ENCODE measurements at places on chromosomes 6 and 20. TPM values are rescaled to one million over a fixed set of nuclear protein-coding genes. Genes with fewer than 3 reads are reported as not detected.
A peak's percentile ranks its signal among the peaks of the same experiment; 100 is the strongest.

- no peak for DNase-seq
Measured at GRCh38 chr20:9520086-9520485, 5.7 kb downstream of the LAMP5 start.

DNA sequence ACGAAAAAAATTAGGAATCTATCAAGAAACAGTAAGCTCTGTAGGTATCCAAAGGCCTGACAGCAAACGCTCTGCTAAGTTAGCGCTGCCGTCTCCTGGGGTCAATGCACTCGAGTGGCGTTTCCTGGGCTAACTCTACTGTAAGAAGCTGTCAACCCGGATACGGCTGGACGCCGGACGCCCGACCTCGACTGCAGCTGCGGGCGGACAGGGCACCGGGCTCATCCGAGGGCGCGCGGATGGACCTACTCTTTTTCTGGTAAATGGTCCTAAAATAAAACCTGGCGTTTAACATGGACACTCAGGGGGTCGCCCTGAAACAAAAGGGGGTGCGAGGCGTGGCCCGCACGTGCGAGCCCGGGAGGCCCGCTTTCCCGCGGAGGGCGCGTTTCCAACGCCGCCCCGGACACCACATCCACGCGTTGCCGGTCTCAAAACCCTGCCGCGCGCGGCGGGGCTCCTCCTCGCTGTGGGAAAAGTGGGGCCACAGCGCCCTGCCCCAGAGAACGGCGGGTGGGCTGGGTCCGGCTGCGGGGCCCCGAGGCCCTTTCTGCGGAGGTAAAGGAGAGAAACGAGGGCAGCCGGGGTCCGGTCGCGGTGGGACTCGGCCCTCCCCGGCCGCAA, 537 bp downstream of the TCP1 start:
- peak; percentile 60 for DNase-seq

- DNase-seq: no peak
Measured at GRCh38 chr6:52310932-52311331, 26.4 kb upstream of the MCM3 start.

DNA sequence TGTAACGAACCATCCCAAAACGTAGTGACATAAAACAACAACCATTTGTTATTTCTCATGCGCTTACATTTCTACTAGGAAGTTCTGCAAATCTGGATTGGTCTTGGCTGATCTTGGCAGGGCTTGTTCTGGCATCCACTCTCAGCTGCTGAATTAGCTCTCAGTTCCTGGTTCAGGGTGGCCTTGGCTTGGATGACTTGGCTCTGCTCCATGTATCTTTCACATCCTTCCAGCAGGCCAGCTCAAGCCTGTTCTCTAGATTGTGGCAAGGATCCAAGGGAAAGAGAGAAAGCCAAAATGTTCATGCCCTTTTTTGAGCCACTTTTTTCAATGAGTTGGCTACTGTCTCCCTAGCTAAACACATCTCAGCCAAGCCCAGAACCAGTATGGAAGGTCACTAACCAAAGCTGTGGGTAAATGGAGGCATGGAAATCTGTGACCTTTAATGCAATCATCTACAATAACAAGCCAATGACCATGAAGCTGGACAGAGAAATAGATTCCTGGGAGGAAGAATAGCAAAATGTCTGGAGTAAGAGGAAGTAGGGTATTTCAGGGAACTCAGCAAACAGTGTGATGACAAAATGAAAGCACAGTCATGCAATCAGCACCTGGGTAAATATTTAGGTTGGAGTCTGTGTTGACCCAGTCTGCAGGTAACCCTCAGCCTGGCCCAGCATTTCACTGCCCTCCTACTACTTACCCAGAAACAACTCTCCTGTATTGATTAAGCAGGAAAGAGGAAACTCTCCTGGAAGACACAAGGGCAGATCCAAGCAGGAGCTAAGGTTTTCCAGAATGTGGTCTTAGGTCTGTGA, 32.7 kb upstream of the SNAP25 start:
- DNase-seq: no peak

Gene RIN2
- total RNA-seq: 56.6 TPM

GRCh38 chr6:167044696-167045095, 45.5 kb downstream of the CEP43 start:
- DNase-seq: no peak

DNA sequence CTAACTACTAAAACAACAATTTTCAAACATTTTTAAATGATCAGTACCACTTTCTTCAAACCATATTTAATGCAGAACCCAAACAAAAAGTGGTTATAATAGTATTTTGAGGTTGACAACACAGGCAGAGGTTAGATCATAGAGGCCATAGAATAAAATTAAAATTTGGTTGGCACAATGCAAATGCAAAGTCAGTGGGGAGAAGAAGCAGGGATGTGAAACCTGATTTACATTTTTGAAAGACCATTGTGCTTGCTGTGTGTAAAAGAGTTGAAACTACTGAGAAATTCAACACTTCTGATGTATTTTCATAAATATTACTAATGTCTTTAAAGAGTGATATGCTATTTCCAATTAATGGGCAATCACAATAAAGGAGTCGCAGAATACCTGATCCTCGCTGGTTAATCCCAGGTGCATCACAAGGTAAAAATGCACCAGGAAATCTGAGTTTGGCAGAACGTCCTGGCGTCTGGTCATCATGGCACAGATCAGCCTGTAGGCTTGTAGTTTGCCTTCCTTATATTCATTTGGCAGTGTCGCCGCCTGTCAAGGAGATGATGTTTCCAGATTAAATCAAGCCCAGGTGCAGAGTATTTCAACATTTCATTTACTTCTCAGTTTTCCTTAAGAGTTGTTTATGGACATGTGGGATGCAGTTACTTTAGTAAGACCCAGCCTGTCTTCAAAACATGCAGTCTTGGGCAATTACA, 141.2 kb downstream of the RALGAPA2 start:
- DNase-seq: no peak

Gene MUC21
- total RNA-seq: not detected

DNA sequence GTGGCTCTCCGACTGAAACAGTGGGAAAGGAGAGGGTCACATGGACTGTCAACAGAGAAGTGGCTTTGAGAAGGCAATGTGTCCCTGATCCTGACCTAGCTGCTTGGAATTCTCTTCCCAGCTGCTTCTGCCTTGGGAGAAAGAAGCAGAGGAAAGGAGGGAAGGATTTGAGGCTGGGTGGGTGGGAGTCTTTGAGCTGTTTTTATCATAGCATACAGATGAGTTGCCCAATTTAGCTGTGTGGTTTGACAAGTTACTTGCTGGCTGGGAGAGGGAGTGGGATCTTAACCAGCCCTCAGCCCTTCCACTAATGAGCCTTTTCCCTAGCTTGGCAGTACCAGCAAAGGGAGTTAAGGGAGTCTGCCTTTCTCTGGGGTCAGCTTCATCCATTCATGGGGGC, 51.1 kb upstream of the MYL9 start:
- no peak for DNase-seq

GRCh38 chr20:39968495-39968894, 720.5 kb downstream of the MAFB start:
- no peak for DNase-seq

Gene ATP5F1E
- total RNA-seq: 42.0 TPM

DNA sequence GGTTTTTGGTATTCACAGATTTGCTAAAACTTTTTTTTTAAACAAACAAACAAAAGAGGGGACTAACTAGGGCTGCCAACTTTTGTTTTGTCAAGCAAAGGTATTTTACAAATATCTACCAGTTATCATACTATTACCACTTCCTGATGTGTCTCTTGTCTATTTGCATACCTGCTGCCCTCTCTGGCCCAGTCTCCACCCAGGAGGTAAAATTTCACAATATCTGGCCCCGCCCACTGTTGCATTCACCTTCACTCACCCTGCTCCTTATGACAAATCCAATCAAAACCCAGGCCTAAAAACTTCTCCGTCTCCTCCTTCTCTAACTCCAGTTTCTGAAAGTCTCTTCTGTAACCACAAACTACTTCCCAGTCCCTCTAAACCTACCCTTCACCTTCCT, 82.2 kb downstream of the TRERF1 start:
- no peak for DNase-seq

- DNase-seq: no peak
Measured at GRCh38 chr6:151098166-151098565, 141.6 kb upstream of the AKAP12 start.

Gene DUSP15
- 11.6 TPM for total RNA-seq

DNA sequence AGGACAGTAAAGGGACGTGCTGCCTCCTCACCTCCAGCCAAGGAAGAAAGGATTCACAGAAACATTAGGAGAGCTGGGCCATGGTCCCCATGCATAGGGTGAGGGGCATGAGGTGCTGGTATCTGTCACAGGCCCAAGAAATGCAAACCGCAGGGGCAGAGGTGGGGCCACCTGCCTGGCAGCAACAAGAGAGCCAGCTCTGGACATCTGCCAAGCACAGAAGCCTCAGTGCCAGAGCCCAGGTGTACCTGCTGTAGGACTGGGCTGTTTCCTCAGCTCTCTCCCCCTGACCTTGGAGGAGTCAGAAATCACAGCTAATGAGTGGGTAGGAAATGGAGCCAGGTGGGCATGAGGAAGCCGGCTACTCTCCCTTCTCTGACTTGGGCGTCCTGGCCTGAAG, 45.3 kb downstream of the SLC2A12 start:
- no peak for DNase-seq

Gene BMP7
- total RNA-seq: 15.1 TPM
